Calu3 (cell line): ENCODE measurements at places on chromosomes 3 and 15.

DNA sequence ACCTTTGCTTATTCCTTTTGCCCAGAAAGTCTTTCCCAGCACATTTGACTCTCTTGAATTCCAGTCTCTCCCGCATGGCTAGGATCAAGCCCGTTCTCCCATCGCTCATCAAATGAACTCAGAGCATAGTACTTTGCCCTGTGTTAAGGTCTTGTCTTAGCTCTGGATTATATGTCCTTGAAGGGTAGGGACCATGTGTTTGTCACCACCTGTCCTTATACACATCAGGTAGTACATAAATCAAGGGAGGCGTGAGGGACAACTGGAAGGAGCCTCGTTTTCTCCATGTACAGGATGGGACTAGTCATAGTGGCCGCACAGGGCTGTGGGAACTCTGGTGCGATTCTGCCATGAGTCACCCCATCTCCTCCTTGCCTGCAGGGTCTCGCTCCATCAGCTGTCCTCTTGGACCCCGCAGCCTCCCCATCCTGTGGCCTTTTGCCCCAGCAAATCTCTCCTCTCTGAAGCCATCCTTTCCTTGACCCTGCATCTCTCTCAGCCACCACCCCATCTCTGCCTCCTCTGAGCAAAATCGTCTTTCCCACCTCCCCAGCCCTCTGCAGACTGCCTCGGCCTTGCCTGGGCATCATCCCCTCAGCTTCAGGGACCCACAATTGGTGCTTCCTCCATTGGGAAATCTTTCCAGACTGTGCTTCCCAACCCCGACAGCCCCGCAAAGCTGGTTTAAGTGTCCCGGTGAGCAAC, 33.4 kb upstream of the RAB6B start:
- no peak overlapping the region for H3K27ac ChIP-seq
- no peaks in the 10 kb centered on the region for H3K4me1 ChIP-seq
- H3K4me3 ChIP-seq = no peak overlapping the region
- H3K36me3 ChIP-seq = peaks cover 4% of the 10 kb centered on the region
- peaks cover 97% of the 10 kb centered on the region for H3K27me3 ChIP-seq
- peak; percentile 1 for DNase-seq

GRCh38 chr15:58114812-58115211, 23.4 kb upstream of the AQP9 start:
- no peak for DNase-seq
- H3K4me1 ChIP-seq = no peaks in the 10 kb centered on the region
- H3K27me3 ChIP-seq = peaks cover 2% of the 10 kb centered on the region

DNA sequence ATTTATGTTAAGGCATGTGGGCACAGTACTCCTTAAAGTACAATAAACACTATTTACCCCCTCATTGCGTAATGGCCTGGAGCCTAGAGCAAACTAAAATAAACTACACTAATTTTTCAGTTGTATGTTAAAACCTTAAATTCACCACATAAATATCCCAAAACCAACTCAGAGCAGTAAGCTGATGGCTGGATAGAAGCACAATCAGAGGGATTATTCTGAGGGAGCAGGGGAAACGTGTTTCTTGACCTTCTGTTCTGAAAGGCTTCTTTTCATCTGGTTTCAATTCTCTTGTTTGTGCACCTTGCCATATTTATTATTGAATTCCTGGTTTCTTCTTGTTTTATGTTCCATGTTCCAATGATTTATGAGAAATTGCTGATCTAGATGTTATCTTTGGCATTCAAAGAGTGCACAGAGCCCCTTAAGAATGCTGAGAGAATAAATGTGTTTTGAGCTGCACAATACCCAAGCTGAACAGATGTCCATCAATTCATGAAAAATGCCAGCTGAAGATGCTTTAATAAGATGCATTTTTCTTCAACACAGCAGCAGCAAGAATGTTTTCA, 29.6 kb downstream of the RPL22L1 start:
- no peaks in the 10 kb centered on the region for H3K4me1 ChIP-seq
- no peak overlapping the region for H3K4me3 ChIP-seq
- H3K36me3 ChIP-seq = no peaks in the 10 kb centered on the region
- no peak for DNase-seq
- H3K27me3 ChIP-seq = peaks cover 7% of the 10 kb centered on the region
- H3K27ac ChIP-seq = no peak overlapping the region

- no peak overlapping the region for H3K27ac ChIP-seq
- no peaks in the 10 kb centered on the region for H3K4me1 ChIP-seq
- H3K4me3 ChIP-seq = no peak overlapping the region
- H3K36me3 ChIP-seq = no peaks in the 10 kb centered on the region
- no peaks in the 10 kb centered on the region for H3K27me3 ChIP-seq
Measured at GRCh38 chr15:42605796-42606195, 30.4 kb downstream of the STARD9 start.

GRCh38 chr15:26736502-26737248, 36.2 kb downstream of the GABRB3 start:
- H3K36me3 ChIP-seq = no peaks in the 10 kb centered on the region
- H3K4me1 ChIP-seq = no peaks in the 10 kb centered on the region
- no peaks in the 10 kb centered on the region for H3K27me3 ChIP-seq
- DNase-seq = no peak

GRCh38 chr3:74267131-74267530, 347.3 kb downstream of the CNTN3 start:
- H3K4me3 ChIP-seq = no peak overlapping the region
- no peak overlapping the region for H3K27ac ChIP-seq
- no peaks in the 10 kb centered on the region for H3K4me1 ChIP-seq
- H3K27me3 ChIP-seq = no peaks in the 10 kb centered on the region

- no peak overlapping the region for H3K4me3 ChIP-seq
- H3K27ac ChIP-seq = no peak overlapping the region
- no peaks in the 10 kb centered on the region for H3K36me3 ChIP-seq
Measured at GRCh38 chr15:100515758-100516157, 13.0 kb downstream of the CERS3 start.

DNA sequence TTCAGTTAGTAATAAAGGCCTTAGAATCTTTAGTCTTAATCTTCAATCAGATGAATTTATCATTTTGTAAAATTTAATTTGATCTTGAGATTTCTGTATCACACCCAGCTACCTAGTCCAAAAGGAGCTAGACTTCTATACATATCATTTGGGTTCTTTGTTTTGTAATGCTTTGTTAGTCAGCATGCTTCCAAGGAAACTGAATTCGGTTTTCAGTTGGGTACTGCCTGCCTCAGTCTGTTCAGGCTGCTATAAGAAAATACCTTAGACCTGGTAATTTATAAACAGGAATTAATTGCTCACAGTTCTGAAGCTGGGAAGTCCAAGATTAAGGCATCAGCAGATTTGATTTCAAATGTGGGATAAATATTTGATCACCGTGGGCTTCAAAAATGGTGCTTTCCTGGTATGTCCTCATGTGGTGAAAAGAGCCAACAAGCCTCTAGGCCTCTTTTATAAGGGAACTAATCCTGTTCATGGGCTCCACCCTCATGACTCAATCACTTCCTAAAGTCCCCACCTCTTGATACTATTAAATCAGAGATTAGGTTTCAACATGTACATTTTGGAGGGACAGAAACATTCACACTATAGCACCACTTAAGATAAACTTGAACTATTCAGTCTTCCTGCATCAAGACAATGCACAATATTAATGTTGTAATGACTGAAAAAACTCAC, 800.7 kb downstream of the NAALADL2 start:
- H3K36me3 ChIP-seq = no peaks in the 10 kb centered on the region
- peaks cover 9% of the 10 kb centered on the region for H3K4me1 ChIP-seq
- no peak overlapping the region for H3K4me3 ChIP-seq
- H3K27me3 ChIP-seq = no peaks in the 10 kb centered on the region
- DNase-seq = no peak

DNA sequence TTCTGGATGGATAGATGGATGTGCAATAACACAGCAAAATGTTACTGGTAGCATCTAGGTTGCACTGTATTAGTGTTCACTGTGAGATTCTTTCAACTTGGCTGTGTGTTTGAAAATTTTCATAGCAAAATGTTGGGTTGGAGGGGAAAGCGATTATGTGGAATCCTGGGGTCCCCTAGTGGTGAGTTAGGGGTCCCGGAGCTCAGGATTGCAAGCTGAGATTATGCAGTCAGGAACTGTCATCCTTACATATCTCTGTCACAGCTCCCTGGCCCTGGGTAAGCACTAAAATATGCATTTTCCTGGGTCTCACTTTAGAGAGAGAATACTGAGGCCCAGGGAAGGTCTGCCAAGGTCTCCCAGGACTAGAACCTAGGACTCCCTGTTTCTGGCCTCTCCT, 77.2 kb downstream of the CEMIP start:
- H3K4me3 ChIP-seq = no peak overlapping the region
- peaks cover 3% of the 10 kb centered on the region for H3K36me3 ChIP-seq
- peaks cover 45% of the 10 kb centered on the region for H3K4me1 ChIP-seq
- peak; percentile 47 for DNase-seq

GRCh38 chr3:171393032-171393744, 67.0 kb downstream of the TNIK start:
- DNase-seq = no peak
- no peak overlapping the region for H3K27ac ChIP-seq
- H3K4me1 ChIP-seq = peaks cover 17% of the 10 kb centered on the region
- no peaks in the 10 kb centered on the region for H3K36me3 ChIP-seq

DNA sequence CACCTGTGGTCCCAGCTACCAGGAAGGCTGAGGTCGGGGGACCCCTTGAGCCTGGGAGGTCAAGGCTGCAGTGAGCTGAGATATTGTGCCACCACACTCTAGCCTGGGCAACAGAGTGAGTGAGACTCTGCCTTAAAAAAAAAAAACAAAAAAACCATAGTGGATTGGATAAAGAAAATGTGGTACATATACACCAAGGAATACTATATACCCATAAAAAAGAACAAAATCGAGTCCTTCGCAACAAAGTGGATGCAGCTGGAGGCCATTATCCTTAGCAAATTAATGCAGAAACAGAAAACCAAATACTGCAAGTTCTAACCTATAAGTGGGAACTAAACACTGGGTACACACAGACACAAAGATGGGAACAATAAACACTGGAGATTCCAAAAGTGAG, 20.6 kb upstream of the ARF4 start:
- H3K36me3 ChIP-seq = peaks cover 6% of the 10 kb centered on the region
- no peak overlapping the region for H3K27ac ChIP-seq
- DNase-seq = no peak
- H3K4me1 ChIP-seq = no peaks in the 10 kb centered on the region
- no peak overlapping the region for H3K4me3 ChIP-seq
- no peaks in the 10 kb centered on the region for H3K27me3 ChIP-seq

DNA sequence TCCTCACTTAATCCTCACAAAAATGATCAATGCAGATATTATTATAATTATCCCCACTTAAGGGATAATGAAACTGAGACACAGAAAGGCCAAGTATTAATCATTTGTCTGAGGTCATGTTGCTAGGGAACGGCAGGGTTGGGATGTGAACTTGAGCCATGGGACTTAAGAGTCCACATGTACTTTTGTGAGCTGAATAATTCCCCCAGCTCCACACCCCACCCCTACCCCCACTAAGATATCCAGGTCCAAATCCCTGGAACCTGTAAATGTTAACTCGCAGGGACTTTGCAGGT, 290.5 kb upstream of the GADL1 start:
- H3K27ac ChIP-seq = no peak overlapping the region
- no peaks in the 10 kb centered on the region for H3K27me3 ChIP-seq
- H3K4me1 ChIP-seq = no peaks in the 10 kb centered on the region

DNA sequence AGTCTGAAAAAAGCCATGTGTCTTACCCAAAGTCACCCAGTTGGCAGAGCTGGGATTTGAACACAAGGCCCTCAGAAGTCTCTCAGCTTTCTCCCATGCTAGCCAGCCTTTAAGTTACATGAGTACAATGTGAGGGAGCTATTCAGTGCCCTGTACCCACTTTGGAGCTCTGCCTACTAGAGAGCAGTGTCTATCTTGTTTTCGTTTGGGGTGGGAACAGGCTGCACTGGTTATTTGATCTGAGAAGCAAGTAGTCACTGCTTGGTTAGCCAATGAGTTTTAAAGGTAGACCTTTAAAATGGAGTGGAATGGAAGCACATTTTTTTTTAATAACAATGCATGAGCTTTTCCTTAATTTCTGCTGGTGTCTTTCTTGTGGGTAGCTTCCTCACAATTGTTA, 231.1 kb upstream of the BHLHE40 start:
- H3K27me3 ChIP-seq = no peaks in the 10 kb centered on the region
- no peak for DNase-seq
- H3K36me3 ChIP-seq = peaks cover 19% of the 10 kb centered on the region
- H3K4me3 ChIP-seq = no peak overlapping the region
- no peak overlapping the region for H3K27ac ChIP-seq

- H3K27me3 ChIP-seq = no peaks in the 10 kb centered on the region
- H3K36me3 ChIP-seq = no peaks in the 10 kb centered on the region
- H3K4me3 ChIP-seq = no peak overlapping the region
- DNase-seq = no peak
- H3K4me1 ChIP-seq = no peaks in the 10 kb centered on the region
Measured at GRCh38 chr3:61829722-61830350, 268.5 kb downstream of the PTPRG start.

GRCh38 chr15:60135961-60136360, 131.8 kb downstream of the FOXB1 start:
- no peak overlapping the region for H3K4me3 ChIP-seq
- H3K27me3 ChIP-seq = peaks cover 35% of the 10 kb centered on the region
- H3K36me3 ChIP-seq = no peaks in the 10 kb centered on the region
- H3K4me1 ChIP-seq = no peaks in the 10 kb centered on the region

DNA sequence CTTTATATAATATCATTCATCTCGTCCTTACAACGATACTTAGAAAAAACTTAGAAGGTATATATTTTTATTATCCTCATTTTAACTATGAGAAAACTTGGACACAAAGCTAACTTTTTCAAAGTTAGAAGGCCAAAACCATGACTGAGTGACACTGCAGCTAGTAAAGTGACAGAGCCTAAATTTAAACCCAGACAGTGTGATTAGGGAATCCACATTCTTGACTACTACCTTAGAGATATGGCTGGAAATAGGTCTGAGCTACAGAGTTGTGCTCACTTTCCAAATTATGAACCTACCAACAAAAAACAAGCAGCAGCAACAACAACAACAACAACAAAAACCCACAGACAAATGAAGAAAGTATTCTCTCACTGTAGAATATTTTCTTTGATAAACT, 236.2 kb downstream of the SCAPER start:
- H3K4me3 ChIP-seq = no peak overlapping the region
- H3K36me3 ChIP-seq = no peaks in the 10 kb centered on the region
- H3K4me1 ChIP-seq = no peaks in the 10 kb centered on the region
- H3K27me3 ChIP-seq = no peaks in the 10 kb centered on the region
- H3K27ac ChIP-seq = no peak overlapping the region

DNA sequence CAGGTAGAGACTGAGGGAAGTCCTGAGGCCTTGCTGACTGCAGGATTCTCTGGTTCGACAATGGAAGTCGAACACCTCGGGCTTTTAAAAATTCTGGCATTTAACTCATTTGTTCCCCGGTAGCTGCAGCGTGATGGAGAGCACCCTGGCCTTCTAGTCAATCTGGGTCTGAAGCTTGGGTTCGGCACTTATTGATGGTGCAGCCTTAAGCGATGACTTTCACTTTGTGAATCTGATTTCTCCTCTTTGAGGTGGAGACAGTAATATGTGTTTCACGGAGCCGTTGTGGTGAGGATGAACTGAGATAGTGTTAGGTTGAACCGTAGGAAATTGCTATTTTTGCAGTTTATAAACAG, 621 bp upstream of the PARP6 start:
- H3K27ac ChIP-seq = peak overlapping the region; percentile 65
- peaks cover 39% of the 10 kb centered on the region for H3K36me3 ChIP-seq
- no peak for DNase-seq
- peaks cover 31% of the 10 kb centered on the region for H3K4me1 ChIP-seq
- H3K27me3 ChIP-seq = peaks cover 25% of the 10 kb centered on the region

- peak overlapping the region; percentile 100 for H3K27ac ChIP-seq
- no peak overlapping the region for H3K4me3 ChIP-seq
- peaks cover 27% of the 10 kb centered on the region for H3K36me3 ChIP-seq
Measured at GRCh38 chr3:5021116-5022092, 42.2 kb downstream of the BHLHE40 start.

GRCh38 chr3:39021029-39021428, 30.7 kb downstream of the SCN11A start:
- peaks cover 15% of the 10 kb centered on the region for H3K27me3 ChIP-seq
- no peak overlapping the region for H3K27ac ChIP-seq
- DNase-seq = no peak
- H3K4me1 ChIP-seq = no peaks in the 10 kb centered on the region

- peaks cover 5% of the 10 kb centered on the region for H3K4me1 ChIP-seq
- no peak overlapping the region for H3K27ac ChIP-seq
Measured at GRCh38 chr15:35078221-35078915, 6.7 kb downstream of the NANOGP8 start.
